ENCODE measurements at places on chromosomes 2 and 18.

DNA sequence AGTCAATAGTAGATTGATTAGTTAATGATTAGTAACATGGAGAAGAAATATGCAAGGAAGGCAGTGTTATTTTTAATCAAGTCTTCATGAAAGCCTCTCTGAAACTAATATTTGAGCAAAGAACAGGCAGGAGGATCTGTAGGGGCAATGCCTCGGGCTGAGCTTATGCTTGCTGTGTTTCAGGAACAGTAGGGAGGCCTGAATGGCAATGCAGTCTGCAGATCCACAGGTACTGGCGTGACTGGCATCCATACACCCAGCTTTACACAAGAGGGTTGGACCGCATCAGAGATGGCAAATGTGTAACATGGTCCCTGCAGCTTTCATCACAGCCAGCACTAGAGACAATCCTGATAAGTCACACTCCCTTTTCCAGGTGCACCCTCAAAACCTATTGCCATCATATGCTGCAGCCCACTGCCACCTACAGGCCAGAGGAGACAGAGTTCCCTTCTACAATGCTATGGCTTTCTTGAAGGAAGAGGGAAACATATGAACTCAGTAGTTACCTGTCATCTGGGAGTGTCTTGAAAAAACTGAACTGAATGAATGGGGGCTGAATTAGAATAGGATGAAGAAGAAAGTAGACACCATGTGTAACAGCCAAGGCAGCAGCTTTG lies 582.4 kb upstream of the RAB6C start:
- H3K4me3 ChIP-seq, result no peak overlapping the region
- H3K27ac ChIP-seq, result no peak overlapping the region
- no peaks in the 10 kb centered on the region for H3K36me3 ChIP-seq

DNA sequence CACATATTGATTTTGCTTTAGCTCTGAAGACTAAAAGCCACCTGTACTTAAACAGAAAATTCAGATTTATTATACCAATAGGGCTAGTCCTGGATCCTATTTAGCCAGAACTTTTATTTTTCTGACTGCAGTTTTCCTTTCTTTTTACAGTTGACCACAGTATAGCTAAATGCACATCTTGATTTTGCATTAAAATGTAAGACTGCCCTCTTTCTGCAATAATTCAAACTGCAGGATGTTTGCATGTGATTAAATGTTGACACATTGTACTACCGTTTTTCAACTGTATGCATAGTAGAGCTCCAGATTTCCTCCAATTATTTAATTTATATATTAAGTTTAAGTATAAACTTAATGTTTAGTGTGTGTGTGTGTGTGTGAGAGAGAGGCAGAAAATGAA lies 1262.9 kb downstream of the SUCLG1 start:
- no peak for DNase-seq
- no peaks in the 10 kb centered on the region for H3K36me3 ChIP-seq
- H3K27me3 ChIP-seq, result no peaks in the 10 kb centered on the region
- no peak overlapping the region for H3K27ac ChIP-seq

DNA sequence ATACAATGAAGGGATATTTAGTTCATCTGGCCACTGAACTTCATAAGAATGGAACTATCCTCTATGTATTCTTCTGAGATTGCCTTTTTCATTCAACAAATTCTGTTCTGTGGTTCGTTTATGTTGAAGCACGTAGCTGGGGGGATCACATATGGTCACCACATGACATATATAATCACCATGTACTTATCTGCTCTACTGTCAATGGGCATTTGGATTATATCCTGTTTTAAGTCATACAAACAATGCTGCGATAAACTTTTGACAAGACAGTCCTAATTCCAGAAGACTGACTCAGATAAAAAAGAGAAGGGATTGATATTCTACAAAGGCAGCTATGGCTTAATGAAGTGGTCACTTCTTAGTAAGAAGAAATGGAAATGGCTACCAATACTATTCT lies 116.0 kb upstream of the CCDC195 start:
- H3K4me3 ChIP-seq, result no peak overlapping the region
- no peaks in the 10 kb centered on the region for H3K4me1 ChIP-seq
- H3K27ac ChIP-seq, result no peak overlapping the region
- DNase-seq, result no peak

DNA sequence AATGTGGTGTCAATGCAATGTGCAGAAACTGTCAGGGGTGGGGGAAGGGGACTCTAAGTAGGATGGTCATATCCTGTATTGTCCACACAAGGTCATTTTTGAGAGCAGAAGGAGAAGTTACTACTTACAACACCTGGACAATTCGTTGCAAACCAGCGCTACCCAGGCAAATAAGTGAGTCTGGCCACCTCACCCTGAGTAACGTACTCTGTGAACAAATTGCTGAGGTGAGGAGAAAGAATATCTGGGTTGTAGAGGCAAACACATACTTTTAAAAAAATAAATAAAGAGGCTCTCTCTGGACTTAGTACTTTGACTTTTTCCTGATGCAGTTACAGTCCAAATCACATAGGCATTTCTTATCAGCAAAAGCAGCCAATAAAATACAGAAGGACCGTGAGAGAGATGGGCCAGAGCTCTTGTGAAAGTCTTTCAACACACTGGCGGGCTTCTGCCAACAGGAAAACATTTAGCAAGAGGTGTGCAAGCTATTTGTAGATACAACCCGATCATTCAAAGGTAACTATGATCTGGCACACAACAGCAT lies 268.2 kb upstream of the ID2 start:
- H3K27me3 ChIP-seq, result peaks cover 47% of the 10 kb centered on the region
- no peak overlapping the region for H3K27ac ChIP-seq
- H3K4me1 ChIP-seq, result peaks cover 11% of the 10 kb centered on the region
- DNase-seq, result no peak
- no peaks in the 10 kb centered on the region for H3K36me3 ChIP-seq

GRCh38 chr18:75346671-75347070 lies 80.8 kb downstream of the SMIM21 start:
- H3K36me3 ChIP-seq, result no peaks in the 10 kb centered on the region
- H3K4me3 ChIP-seq, result no peak overlapping the region
- DNase-seq, result no peak
- no peaks in the 10 kb centered on the region for H3K4me1 ChIP-seq

DNA sequence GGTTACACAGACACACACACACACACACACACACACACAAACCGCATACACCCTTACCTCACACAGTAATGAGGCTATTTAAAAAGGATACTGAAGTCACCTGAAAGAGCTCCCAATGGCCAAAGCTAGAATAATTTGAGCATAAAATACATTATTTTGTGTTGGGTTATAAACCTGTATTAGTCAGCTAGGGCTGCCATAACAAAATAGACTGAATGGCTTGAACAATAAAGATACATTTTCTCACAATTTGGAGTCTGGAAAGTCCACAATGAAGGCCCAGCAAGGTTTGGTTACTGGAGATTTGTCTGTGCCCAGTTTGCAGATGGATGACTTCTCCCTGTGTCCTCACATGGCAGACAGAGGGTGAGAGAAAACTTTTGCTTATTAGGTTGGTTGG lies 605.4 kb upstream of the REG3G start:
- H3K27me3 ChIP-seq, result no peaks in the 10 kb centered on the region
- DNase-seq, result no peak
- H3K4me1 ChIP-seq, result no peaks in the 10 kb centered on the region
- H3K27ac ChIP-seq, result no peak overlapping the region
- no peaks in the 10 kb centered on the region for H3K36me3 ChIP-seq

- no peak overlapping the region for H3K4me3 ChIP-seq
- no peaks in the 10 kb centered on the region for H3K27me3 ChIP-seq
- H3K27ac ChIP-seq, result no peak overlapping the region
- H3K4me1 ChIP-seq, result peaks cover 6% of the 10 kb centered on the region
- DNase-seq, result no peak
- peaks cover 2% of the 10 kb centered on the region for H3K36me3 ChIP-seq
These were observed 4.6 kb downstream of the IL1RL1 start for GRCh38 chr2:102315921-102316320.
